A549 treated with AZD2906 at 1 μM for 4 hours (cell line): ENCODE measurements at places on chromosomes 4 and X. TPM values are rescaled to one million over a fixed set of nuclear protein-coding genes. Genes with fewer than 3 reads are reported as not detected.

RPS6KA3 gene
- total RNA-seq, result 34.5 to 45.8 TPM (median 41.0 TPM) in 5 replicates

MAGEB10 gene
- not detected in 5 replicates for total RNA-seq

WDFY3 gene
- 5.7 to 8.7 TPM (median 7.1 TPM) in 5 replicates for total RNA-seq

TXLNG gene
- total RNA-seq, result 12.9 to 16.2 TPM (median 14.4 TPM) in 5 replicates

UNC5C gene
- total RNA-seq, result not detected in 5 replicates

AFM gene
- not detected in 5 replicates for total RNA-seq

PPEF1 gene
- 1.1 to 1.8 TPM (median 1.4 TPM) in 5 replicates for total RNA-seq

GIMD1 gene
- total RNA-seq, result not detected in 5 replicates

VCX gene
- total RNA-seq, result 0.10 TPM in 1 of 5 replicates, not detected in the others

ADAMTS3 gene
- 0.01 TPM in 1 of 5 replicates, not detected in the others for total RNA-seq

GPC3 gene
- 0.06 to 0.14 TPM in 2 of 5 replicates, not detected in the others for total RNA-seq

USP17L22 gene
- total RNA-seq, result not detected in 5 replicates

FGF13 gene
- 0.05 to 0.06 TPM in 2 of 5 replicates, not detected in the others for total RNA-seq

TMEM31 gene
- not detected in 5 replicates for total RNA-seq

CPZ gene
- total RNA-seq, result 0.08 to 0.30 TPM (median 0.24 TPM) in 5 replicates

CYSLTR1 gene
- not detected in 5 replicates for total RNA-seq

TDO2 gene
- 0.37 to 0.63 TPM (median 0.55 TPM) in 5 replicates for total RNA-seq

GAB1 gene
- total RNA-seq, result 1.8 to 2.9 TPM (median 2.5 TPM) in 5 replicates

CC2D2A gene
- 11.3 to 14.0 TPM (median 12.1 TPM) in 5 replicates for total RNA-seq

CXCR3 gene
- total RNA-seq, result 0.05 to 0.11 TPM (median 0.07 TPM) in 4 of 5 replicates, not detected in the other

PABPC1L2A gene
- total RNA-seq, result not detected in 5 replicates

PDK3 gene
- 4.3 to 5.2 TPM (median 4.4 TPM) in 5 replicates for total RNA-seq

SUPT20HL2 gene
- total RNA-seq, result not detected in 5 replicates

WAS gene
- total RNA-seq, result 0.22 to 0.52 TPM (median 0.32 TPM) in 5 replicates

ENPEP gene
- total RNA-seq, result 0.02 to 0.16 TPM (median 0.10 TPM) in 5 replicates

CYTL1 gene
- not detected in 5 replicates for total RNA-seq

SH3TC1 gene
- 24.2 to 27.1 TPM (median 26.7 TPM) in 5 replicates for total RNA-seq

STOX2 gene
- 1.8 to 2.8 TPM (median 2.3 TPM) in 5 replicates for total RNA-seq

ZAR1 gene
- total RNA-seq, result 0.05 to 0.08 TPM (median 0.08 TPM) in 3 of 5 replicates, not detected in the others

WDR45 gene
- total RNA-seq, result 52.7 to 59.9 TPM (median 57.2 TPM) in 5 replicates

VSIG1 gene
- 0.14 to 0.40 TPM (median 0.22 TPM) in 5 replicates for total RNA-seq

SHROOM4 gene
- not detected in 5 replicates for total RNA-seq

ZFYVE28 gene
- 1.8 to 2.7 TPM (median 2.6 TPM) in 5 replicates for total RNA-seq

LNX1 gene
- total RNA-seq, result 0.05 to 0.09 TPM (median 0.05 TPM) in 4 of 5 replicates, not detected in the other

USP27X gene
- total RNA-seq, result 3.2 to 5.0 TPM (median 4.2 TPM) in 5 replicates

SLC6A14 gene
- not detected in 5 replicates for total RNA-seq

AKAP14 gene
- 0.08 TPM in 1 of 5 replicates, not detected in the others for total RNA-seq

CTAG2 gene
- total RNA-seq, result not detected in 5 replicates

UGT2B10 gene
- total RNA-seq, result 0.03 to 0.06 TPM in 2 of 5 replicates, not detected in the others

NSD2 gene
- total RNA-seq, result 36.0 to 44.4 TPM (median 41.4 TPM) in 5 replicates

XAGE1A gene
- total RNA-seq, result 11.6 to 46.7 TPM (median 25.2 TPM) in 5 replicates
